Upper lobe of right lung (tissue), 1 donor: ENCODE measurements at places on chromosomes 4 and X. TPM values are rescaled to one million over a fixed set of nuclear protein-coding genes. Genes with fewer than 3 reads are reported as not detected.

DNA sequence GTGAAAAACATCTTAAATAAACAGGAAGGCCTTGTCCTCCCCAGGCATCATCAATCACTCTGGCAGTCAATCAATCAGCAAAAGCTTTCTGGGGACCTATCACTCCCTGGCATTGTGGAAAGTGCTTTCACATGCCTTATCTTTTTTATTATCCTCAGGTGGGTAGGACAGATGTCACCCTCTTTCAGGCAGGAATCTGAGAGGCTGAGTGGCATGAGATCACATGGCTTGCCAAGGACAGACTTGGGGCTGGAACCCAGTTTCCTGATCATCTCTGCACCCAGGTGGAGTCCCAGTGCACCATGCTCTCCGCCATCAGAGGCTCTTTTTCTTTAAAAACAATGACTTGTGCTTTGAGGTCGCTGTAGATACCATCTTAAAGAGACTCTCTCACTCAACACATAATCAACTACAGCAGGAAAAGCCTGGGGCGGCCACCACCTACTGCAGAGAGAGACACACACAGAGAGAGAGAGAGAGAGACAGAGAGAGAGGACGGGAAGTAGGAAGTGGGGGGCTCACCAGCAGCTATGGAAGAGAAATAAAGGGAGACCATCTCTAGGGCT, 282.7 kb downstream of the PTTG2 start:
- DNase-seq = no peak

DNA sequence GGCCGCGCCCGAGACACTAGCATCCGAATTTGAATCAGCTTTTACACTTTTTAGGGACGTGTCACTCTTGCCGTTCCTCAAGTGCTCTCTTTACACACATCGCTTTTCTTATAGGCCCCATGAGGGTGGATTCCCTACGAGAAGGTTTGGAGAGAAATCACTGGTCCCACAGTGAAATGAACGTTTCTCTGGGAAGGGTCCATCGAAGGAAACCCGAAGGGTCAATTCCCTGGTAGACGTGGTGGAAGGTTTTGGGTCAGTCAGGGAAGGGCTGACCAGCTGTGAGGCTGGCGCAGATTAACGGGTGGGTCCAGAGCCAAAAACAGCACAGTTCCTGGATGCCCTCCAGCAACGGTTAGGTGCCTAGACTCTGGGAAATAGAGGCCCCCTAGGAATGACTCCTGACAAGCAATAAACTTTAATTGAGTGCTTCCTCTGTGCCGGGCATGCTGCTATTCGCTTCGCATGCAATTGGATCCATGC, 35.9 kb downstream of the ETDC start:
- no peak for DNase-seq

PAGE4 gene
- total RNA-seq = not detected

TLR2 gene
- 94.0 TPM for total RNA-seq

- DNase-seq = no peak
These were observed 53.3 kb downstream of the WFS1 start for GRCh38 chr4:6322761-6323566.

DNA sequence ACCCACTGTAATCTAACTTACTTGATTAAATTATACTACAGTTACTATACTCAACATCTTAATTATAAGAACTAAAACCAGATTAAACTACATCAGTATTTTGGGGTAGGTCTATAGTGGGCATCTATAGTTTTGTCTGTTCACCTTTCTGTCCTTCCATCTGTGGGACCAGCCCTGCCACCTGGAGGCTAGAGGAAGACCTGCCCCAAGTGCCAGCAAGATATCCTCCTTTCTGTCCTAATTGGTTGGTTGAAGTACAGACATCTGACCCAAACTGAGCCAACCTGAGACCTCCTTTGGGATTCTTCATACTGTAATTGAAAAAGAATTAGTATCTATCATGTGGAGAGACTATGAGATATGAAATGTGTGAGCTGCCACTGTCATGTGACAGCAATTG, 172.2 kb upstream of the TLL1 start:
- DNase-seq = no peak

DNA sequence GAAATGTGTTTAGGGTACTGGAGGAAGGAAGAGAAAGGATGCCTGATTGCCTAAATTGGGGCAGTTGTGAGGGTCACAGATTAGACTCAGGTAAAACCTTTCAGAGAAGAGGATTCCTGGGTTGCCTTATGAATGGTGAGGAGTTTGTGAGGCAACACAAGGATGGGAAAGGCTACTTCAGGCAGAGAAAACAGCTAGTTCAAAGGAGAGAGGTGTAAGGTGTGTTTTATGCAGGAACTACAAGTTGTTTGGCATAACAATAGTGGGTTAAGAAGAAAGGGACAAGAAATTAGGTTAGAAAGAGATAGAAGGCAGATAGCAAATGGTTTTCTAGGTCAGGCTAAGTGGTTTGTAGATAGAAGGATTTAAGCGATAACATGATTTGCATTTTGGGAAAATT, 75.1 kb upstream of the PGRMC2 start:
- no peak for DNase-seq

DNA sequence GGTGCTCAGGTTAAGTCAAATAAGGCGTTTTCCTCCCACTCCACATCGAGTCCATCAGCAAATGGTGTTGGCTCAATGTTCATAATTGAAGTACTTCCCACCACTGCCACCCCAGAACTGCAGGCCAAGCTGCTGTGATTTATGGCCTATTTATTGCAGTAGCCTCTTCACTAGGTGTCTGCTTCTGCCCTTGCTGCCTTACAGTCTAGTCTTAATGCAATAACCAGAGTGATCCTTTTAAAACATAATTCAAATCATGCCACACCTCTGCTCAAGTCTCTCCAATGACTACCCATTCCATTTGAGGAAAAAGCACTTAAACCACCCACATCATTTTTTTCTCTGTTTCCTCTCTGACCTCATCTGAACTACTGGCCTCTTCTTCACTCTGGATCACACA, 220.3 kb downstream of the KCNIP4 start:
- no peak for DNase-seq

GRCh38 chr4:158282252-158282651, 72.0 kb downstream of the TMEM144 start:
- DNase-seq = no peak

FAM149A gene
- total RNA-seq = 16.4 TPM

GRCh38 chr4:4919927-4920326, 60.5 kb downstream of the MSX1 start:
- no peak for DNase-seq
